Stimulated activated CD8-positive, alpha-beta memory T cell treated with anti-CD3 and anti-CD28 coated beads, Interleukin-4, amount 100 ng/mL, for 1 hour (primary cell): ENCODE measurements at places on chromosomes 1 and 21.

GRCh38 chr1:184624051-184624450 is 130.6 kb downstream of the EDEM3 start:
- no peak for DNase-seq

GRCh38 chr1:20445956-20446355 is 40.1 kb downstream of the CAMK2N1 start:
- DNase-seq, result no peak

GRCh38 chr1:109198745-109199144 is 15.0 kb upstream of the SARS1 start:
- no peak for DNase-seq

DNA sequence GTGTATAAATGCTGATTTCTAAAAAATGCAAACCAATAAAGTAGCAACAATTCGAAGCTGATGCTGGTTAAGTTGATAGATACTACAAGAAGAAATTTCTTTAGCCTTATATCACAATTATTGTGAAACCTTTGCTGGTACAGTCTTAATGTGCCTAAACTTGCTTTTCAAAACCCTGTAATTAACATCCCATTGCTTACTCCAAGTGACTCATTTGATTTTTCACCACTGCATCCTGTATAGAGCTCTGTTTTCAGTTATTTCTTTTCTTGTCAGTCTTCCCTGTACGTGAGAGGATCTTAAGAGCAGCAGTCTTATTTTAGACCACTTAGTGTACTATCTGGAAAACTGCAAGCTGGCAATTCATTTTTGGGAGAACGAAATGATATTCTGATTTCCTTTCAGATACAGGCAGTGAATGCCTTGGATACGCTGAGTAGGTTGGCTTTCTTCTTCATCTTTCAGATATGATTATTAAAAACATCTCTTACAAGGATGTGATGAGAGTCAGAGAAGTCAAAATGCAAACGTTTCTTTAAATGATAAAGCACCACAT is 210.3 kb downstream of the KCTD3 start:
- DNase-seq, result no peak

- no peak for DNase-seq
Observed at GRCh38 chr1:61816191-61816590, 73.9 kb downstream of the PATJ start.

DNA sequence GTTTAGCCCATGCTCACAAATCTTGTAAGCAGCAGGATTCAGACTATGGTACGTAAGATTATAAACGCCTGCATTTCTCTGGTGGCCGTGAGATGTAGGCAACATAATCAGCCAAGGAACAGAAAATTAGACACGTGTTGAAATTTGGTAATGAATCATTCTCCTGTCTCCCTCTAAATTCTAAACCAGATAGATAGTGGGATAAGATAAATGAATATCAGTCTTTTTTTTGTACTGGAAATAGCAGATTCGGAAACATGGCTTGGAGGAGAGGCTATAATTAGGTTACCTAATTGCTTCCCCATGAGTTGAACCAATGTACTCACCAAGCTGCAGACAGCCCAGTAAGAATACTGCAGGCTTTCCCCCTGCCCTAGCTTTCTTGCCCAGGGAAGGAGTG is 172.3 kb downstream of the TGFB2 start:
- DNase-seq, result no peak

- DNase-seq, result no peak
Observed at GRCh38 chr1:221018414-221018813, 139.2 kb downstream of the HLX start.

GRCh38 chr1:205317311-205317917 is 4.1 kb downstream of the NUAK2 start:
- no peak for DNase-seq

GRCh38 chr1:27561124-27561899 is 42.6 kb downstream of the AHDC1 start:
- DNase-seq, result no peak

DNA sequence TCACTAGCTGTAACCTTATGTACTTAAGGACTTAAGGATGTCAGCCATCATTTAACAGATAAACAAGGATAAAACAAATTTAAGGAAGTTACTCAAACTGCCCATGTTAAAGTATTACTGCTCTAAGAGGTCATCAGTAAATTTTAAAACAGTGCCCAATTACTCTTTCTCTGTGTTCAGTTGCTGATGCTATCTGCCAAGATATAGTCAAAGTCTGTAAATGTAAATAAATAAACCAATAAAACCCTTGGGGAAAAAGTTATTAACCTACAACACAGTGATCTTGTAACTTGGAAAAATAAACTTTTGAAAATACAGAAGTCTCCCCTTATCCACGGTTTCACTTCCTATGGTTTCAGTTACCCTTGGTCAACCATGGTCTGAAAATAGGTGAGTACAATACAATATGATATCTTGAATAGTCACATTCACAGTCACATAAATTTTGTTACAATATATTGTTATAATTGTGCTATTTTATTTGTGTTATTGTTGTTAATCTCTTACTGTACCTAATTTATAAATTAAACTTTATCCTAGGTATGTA is 501.8 kb downstream of the LMO4 start:
- no peak for DNase-seq

DNA sequence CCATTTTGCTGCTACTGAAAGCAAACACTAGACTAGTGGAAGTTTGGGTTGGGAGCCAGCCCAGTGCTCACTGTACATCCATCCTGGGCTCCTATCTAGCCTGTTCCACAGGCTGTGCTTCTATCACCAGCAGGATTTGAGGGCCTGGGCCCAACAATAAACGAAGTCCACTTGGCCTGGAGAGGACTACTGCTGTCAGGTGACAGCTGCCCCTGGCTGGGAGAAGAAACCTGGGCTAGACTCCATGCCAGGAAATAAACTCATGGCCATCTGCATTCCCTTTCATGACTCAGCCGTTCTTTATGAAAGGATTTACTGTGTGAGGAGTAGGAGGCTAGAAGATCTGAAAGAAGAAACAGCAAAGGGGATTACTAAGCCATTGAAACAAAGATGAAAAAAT is 35.5 kb downstream of the COLGALT2 start:
- DNase-seq, result no peak

GRCh38 chr1:237105826-237106225 is 63.8 kb downstream of the RYR2 start:
- DNase-seq, result no peak

DNA sequence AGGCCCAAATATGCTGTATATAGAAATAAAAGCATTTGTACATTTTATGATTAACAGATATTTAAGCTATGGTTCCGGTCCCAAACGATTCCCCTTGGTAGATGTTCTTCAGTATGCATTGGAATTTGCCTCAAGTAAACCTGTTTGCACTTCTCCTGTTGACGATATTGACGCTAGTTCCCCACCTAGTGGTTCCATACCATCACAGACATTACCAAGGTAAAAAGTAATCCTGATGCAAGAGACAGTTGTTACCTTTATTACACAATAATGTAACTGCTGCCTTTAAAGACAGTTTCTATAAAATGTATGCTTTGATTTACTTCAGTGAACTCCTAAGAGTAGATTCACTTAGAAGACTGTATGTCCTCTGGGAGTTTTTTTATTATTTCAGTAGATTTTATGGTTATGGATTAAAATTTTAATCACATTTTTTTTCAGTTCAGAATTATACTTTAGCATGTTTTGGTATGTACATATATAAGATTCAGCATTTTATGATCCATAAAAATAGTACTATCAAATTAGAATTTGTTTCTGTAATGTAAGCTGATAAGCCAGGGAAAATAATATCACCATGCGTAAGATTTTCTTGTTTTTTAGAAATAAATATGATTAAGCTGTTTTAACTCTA is 96.5 kb downstream of the USP25 start:
- DNase-seq, result no peak
